Kidney epithelial cell (primary cell): ENCODE measurements at places on chromosomes 7 and 10.

DNA sequence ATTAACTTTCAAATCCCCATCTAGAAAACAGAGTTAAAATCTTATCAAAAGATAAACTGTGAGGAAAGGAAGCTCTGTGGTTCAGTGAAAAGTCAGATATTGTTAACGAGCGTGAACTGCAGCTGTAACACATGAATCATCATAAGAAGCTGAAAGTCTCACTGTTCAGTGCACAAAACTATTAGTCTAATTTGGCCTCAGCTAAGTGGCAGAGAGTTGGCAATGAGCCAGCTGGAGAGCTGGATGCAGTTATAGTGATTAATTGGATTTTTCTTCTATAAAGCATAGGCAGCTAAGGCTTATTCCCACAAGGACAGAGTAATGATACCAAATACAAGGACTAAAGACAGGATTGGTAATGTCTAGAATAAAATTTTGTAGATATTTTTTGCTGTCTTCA, 101.1 kb upstream of the ABCB5 start:
- DNase-seq: peak; percentile 67

DNA sequence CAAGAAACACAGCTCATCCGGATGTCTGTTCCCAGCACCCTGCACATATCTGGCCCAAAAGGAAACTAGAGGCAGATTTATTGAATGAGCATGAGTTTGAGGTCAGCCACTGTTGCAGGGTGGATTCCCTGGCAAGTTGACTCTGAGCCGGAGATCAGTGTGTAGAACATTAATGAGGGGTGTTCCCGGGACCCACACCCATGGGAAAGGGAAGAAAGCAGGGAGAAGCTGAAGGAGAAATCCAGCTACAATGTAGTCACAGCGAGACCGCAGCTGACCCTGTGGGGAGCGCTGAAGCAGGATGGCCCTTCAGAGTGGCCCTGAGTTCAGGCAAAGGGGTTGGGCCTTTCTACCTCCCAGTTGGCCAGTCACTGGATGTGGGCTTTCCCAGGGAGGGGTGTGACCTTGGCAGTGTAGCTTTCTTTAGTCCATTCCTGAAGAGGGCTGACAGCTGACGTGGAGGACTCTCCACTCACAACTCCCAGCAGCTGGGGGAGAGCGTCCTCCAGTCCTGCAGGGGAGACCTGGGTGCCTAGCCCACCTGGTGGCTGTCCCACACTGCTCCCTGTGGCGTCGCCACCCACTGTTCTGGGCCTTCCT, 324.2 kb upstream of the ZMIZ1 start:
- no peak for DNase-seq

- no peak for DNase-seq
These were observed 32.3 kb upstream of the KIAA1217 start for GRCh38 chr10:24176658-24177057.

DNA sequence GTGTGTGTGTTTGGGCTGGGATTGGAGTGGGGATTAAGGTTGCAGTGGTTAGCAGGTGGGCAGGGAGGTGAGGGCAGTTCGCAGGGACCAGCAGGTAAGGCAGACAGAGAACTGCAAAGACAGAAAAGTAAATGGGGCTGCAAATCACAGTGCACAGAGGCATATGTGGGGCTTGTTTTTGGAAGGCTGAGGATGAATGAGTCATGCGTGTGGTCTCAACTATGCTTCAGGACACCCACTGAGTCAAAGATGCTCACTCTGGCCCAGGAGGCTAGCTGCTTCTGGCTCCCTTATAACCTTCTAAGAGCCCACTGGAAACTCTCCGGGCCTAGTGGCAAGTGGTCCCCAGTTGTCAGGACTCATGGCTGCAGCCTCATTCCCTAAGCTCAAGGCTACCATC, 118.2 kb downstream of the ZNF248 start:
- DNase-seq: no peak

GRCh38 chr7:141700296-141700847, 1.6 kb downstream of the DENND11 start:
- DNase-seq: no peak

- DNase-seq: no peak
These were observed 37.7 kb downstream of the RBAK start for GRCh38 chr7:5083311-5083711.
